ENCODE measurements at places on chromosomes 7 and 10.

DNA sequence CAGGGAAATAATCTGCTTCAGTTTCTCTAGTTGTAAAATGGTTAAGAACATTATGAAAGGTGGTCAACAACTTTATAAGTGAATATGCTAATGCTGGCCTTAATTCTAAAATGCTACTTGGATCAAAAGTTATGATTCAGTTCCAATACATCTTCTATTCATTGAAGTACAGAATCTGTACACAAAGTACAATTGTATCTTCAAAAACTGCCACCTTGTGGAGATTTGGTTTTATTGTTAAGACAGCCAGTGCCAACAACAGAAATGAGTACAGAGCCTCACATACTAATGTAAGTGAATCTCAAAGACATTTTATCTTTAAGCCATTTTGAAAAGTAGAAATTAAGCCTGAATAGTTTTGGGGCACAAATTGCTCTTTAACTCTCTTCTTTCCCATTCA lies 194.0 kb downstream of the CFTR start:
- peak; percentile 22 for DNase-seq

DNA sequence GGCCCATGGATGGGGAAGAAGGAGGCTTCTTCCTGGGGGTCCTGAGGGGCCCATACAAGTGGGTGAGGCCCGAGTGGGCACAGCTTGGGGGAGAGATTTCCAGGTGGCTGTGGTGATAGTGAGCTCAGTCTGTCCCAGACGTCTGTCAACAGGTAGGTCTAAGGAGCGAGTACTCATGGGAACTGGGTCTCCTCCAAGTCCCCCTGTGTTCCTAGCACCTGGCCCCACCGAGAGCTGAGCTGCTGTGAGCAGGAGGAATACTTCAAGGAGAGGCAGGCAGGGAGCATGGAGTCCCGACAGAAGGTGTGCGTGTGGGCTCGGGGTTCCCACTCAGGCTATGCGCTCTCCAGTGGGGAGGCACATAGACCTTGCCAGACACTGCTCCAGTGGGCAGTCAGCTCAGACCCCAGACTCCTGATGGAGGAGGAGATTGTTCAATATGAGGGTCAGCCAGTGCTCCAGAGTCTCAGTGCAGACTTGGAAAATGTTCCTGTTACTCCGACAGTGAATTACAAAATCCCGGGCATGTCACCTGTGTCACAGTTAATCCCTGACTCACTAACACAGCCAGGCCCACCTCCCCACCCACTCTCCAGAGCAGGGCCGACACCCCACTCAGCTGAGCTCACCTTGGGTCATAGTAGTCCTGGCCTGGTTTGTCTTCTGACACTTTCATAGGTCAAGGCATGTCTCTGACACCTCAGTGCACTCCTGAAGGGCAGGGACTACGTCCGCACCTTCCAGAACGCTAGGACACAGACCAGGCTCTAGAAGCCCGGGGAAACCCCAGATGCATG lies 28.2 kb upstream of the C10orf53 start:
- no peak for DNase-seq

DNA sequence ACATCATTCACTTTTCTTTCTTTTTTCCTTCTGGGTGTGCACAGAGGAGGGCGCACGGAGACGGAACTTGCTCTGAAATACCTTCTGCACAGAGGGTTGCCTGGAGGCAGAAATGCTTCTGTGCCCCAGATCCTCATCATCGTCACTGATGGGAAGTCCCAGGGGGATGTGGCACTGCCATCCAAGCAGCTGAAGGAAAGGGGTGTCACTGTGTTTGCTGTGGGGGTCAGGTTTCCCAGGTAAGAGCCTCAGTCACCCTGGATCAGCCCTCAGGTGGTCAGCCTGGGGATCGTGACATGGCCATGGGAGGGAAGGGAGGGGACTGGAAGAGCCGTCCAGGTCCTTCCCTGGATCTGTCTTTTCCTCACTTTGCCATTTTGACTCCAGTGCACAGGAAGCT lies 33.6 kb downstream of the VWA2 start:
- no peak for DNase-seq

GRCh38 chr7:94417901-94418300 lies 23.2 kb downstream of the COL1A2 start:
- DNase-seq = peak; percentile 80

GRCh38 chr7:155971180-155971770 lies 159.0 kb upstream of the SHH start:
- DNase-seq = no peak

DNA sequence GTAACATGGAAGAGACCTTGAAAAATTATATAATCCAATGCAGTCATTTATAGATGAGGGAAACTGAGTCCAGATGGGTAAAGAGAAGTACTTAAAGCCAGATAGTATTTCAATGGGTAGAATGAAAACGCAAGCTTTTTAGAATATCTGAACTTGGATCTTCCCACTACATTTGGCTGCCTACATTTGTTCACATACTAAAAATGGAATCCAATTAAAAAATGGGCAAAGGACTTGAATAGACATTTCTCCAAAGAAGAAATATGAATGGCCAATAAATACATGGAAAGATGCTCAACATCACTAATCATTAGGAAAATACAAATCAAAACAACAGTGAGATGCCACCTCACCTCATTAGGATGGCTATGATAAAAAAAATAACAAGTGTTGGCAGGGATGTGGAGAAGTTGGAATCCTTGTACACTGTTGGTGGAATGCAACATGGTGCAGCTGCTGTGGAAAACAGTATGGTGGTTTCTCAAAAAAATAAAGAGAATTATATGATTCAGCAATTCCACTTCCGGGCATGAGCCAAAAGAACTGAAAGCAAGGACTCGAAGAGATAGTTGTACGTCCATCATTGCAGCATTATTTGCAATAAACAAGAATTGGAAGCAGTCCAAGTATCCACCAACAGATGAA lies 188.0 kb downstream of the FRMD4A start:
- no peak for DNase-seq

- peak; percentile 50 for DNase-seq
Measured at GRCh38 chr10:23702977-23703414, 264.1 kb downstream of the OTUD1 start.

DNA sequence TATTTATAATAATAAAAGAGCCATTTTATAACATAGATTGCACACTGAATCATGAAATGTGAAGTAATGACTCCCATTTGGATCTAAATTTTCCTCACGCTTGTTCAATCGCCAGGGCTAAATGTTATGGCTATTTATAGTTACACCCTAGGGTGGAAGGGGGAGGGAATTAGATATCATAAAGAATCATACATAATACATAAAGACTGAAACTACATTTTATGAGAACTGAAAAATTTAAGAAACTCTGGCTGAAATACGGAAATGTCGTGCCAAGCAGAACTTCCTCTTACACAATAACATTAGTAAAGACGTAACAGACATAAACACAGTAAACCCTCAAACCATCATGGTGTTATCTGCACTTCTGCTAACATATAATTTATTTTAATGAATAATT lies 327.5 kb upstream of the PHF14 start:
- no peak for DNase-seq

DNA sequence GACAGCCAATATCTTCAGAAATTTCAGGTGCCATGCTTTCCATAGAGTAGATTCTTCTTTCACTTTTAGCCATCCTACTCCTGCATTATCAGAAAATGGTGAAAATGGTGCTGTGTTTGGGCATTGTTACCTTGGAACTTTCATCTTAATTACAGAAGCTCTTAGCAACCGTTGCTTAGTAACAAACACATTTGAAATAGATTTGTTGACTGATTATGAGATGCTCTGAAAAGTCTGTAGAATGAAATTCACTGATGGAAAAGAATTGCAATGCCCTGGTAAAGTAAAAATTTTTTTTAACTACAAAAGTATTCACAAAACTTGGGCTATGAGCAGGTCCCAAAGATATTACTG lies 249.3 kb upstream of the NEBL start:
- no peak for DNase-seq

GRCh38 chr10:51397244-51397643 lies 302.2 kb downstream of the CSTF2T start:
- DNase-seq = no peak

GRCh38 chr7:55095672-55096071 lies 76.9 kb downstream of the EGFR start:
- no peak for DNase-seq

DNA sequence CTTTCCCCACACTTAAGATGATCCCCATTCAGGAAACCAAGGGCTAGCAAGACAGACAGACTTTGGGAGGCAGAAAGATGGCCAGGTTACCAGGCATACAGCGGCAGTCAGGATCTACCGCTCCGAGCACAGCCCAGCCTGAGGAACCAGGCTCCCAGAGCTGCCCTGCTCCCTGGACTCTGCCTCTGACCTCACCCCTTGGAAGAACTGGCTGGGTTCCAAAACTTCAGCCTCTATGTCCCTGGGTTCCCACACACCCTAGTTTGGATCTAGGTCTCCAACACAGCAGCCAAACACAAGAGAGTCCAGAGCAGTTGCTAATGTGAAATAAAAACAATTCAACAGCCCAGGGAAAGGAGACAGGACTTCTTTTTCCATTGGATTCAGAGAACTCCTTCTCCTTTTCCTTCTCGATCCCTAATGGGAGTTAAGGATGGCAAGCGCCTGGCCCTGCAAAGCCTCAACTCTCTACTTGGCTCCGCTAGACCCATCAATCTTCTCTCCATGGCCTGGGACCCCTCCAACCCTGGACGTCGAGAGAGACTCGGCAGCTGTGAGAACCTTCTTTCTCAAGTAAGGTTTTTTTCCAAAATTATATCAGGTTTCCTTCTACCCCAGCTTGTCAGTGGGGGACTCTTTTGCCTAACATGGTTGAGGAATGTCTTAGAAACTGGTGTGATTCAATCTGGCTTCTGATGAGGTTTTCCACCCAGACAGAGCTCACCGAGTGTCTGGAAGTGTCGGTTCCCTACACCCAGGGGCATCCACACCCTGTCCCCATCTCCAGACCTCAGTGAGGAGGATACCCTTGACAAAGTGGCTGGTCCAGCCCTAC lies 219.6 kb downstream of the KCNMA1 start:
- peak; percentile 60 for DNase-seq

- no peak for DNase-seq
Measured at GRCh38 chr10:117350909-117351308, 24.3 kb downstream of the PDZD8 start.

DNA sequence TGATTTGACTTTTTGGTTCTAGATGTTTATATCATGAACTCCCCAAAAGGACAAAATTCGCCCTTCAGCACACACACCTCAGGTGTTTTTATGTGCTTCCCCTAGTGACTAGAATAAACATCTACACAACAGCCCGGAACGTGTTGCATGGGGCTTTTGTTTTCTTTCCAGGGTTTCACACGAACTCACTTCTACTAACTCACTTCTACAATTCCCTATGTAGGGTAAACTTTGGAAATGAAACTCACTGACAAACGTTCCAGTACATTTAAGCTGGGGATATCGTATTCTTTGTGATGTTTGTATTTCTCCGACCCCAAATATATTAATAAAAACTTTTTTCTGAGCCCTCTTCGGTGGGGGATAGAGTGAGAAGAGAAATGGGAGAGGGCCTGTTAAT lies 1.4 kb downstream of the TRA2A start:
- peak; percentile 25 for DNase-seq

- DNase-seq = no peak
Measured at GRCh38 chr7:142089035-142089434, 22.5 kb upstream of the MGAM2 start.

GRCh38 chr10:131724169-131724545 lies 176.7 kb upstream of the PPP2R2D start:
- no peak for DNase-seq

DNA sequence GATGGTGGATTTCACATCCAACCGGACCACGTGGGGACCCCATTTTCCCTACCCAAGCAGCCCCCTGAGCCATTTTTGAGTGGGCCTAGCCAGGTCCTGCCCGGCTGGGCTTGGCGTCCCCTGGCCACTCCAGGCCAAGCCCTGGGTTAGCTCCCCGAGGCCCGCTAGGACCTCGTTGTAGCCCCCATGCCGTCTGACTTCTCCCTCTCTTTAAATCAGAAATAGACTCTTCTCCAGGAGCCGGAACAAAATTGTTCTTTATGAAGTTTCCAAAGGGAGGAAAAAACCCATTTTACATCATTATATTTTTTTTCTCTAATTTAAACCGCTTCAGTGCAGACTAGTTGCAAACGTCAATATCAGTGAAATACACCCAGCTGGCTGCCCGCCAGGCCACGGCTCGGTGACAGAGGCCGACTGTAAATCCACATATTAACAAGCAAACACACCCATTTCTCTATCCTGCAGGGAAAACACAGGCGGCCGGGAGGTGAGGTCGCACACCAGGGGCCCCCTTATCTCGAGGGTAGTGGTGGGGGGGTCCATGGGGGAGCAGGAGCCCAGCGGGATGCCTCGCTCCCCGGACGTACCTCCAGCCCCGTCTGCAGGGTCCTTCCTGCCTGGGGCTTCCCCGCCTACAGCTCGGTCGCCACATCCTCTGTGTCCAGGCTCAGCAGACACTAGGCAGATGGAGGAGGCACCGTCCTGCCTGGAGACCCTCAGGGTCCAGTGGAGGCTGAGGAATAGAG lies 72.7 kb downstream of the ELFN1 start:
- DNase-seq = peak; percentile 43

- DNase-seq = no peak
Measured at GRCh38 chr10:73414230-73414945, 530 bp upstream of the ANXA7 start.

- no peak for DNase-seq
Measured at GRCh38 chr10:72754275-72755032, 62.5 kb downstream of the MCU start.

DNA sequence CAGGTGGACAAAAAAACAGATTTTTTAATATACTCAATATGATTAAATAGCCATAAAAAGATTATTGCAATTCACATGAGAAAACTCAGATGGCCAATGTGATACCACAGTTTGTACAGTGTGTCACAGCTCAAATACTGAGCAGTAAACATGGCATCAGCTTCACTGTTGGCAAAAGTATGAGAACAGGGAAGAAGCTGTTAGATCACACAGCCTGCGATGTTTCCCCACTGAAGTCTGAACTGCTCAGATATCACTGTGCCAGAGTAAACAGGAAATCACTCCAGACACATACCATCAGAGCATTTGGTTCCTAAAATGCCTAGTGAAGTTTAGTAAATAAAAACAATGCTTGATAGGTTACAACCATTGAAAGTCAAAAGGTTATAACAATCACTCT lies 347.8 kb downstream of the ETV1 start:
- peak; percentile 3 for DNase-seq

GRCh38 chr7:103349805-103350204 lies 2.4 kb downstream of the PSMC2 start:
- no peak for DNase-seq

- no peak for DNase-seq
Measured at GRCh38 chr7:142968229-142968628, 6.1 kb upstream of the KEL start.

- DNase-seq = no peak
Measured at GRCh38 chr10:6404127-6405072, 175.7 kb downstream of the PRKCQ start.

GRCh38 chr7:108985037-108985436 lies 415.4 kb downstream of the DNAJB9 start:
- DNase-seq = no peak

Measured in fibroblast of skin of right quadriceps (primary cell).